ENCODE measurements at places on chromosomes 2 and 18. TPM values are rescaled to one million over a fixed set of nuclear protein-coding genes. Genes with fewer than 3 reads are reported as not detected.

DNA sequence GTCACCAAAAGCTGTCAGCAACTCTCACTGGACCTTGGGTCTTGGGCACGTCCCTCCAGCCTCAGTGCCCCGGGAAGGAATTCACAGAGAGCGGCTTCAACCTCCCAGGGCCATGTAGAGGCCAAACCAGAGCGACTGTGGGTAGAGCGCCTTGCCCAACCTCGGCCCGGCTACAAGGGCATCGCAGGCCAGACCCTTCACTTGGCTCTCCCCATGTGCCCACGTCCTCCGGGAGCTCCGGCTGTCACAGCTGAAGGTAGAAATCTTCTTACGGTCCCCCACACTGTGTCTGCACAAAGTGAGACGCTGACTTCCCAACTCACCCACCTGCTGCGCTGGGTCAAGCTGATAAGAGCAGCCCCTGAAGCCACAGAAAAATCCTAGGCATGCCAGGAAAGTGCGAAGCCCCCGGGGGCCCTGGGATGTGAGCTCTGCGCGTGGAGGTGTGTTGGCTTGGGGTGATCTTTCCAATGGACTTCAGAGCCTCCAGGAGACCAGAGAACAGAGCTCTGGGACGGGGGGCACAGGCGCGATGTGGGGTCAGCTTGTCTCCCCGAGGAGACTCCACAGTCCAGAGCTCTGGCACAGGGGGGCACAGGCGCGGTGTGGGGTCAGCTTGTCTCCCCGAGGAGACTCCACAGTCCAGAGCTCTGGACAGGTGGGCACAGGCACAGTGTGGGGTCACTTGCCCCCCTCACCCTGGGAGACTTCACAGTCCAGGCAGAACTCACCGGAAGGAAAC lies 105.5 kb downstream of the RTP5 start:
- H3K4me3 ChIP-seq = no peak overlapping the region
- peaks cover 29% of the 10 kb centered on the region for H3K4me1 ChIP-seq
- no peaks in the 10 kb centered on the region for H3K27me3 ChIP-seq
- peaks cover 46% of the 10 kb centered on the region for H3K36me3 ChIP-seq

DNA sequence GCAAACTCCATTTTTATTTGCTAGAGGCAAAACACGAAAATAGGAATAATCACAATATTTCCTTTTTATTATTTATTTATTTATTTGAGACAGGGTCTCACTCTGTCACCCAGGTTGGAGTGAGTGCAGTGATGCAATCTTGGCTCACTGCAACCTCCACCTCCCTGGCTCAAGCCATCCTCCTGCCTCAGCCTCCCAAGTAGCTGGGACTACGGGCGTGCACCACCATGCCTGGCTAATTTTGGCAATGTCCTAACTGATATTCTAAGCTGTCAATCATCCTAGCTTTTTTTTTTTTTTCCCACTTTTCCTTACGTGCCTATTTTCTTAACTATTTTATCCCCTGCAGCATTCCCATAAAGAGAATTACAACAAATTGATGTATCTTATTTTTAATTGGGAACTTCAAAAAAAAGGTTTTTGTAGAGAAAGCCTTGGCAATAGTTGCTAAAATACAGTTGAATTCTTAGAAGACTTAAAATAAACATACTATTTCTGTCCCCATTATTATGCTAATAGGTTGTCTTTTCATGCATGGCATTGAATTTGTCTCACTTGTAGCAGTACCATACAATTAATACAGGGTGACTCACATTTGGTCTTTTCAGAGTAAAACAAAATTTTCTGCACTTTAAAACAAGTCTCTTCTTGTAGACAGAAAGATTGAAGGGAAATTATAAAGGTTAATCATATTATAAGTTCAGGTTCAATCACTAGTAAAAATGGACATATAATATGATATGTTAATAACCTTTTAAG lies 153.5 kb downstream of the SLC39A10 start:
- no peak overlapping the region for H3K4me3 ChIP-seq
- no peak overlapping the region for H3K27ac ChIP-seq
- no peaks in the 10 kb centered on the region for H3K27me3 ChIP-seq
- DNase-seq = no peak
- no peaks in the 10 kb centered on the region for H3K4me1 ChIP-seq
- H3K36me3 ChIP-seq = no peaks in the 10 kb centered on the region

DNA sequence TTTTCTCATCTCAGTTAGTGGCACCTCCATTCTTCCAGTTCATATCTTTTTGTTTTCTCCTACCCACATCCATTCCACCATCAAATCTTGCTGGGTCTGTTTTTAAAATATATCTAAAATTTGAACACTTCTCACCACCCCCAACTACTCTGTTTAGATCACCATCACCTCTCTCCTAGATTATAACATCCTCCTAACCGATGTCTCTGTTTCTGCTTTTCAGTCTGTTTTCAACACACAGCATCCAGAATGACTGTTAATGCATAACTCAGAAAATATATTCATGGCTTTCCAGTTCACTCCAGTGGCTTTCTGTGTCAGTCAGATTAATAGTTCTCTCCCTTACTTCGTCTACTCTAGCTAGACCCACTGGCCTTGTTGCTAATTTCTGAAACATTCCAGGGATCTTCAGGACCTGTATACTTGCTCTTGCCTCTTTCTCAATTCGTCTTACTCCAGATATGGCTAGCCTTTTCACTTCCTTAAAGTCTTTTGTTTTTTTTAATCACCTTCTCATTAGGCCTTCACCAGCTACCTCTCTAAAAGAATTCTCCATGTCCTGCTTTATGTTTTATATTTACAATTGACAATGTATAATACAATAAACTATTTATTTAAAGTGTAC lies 105.3 kb downstream of the COMMD1 start:
- H3K4me3 ChIP-seq = no peak overlapping the region
- no peak for DNase-seq
- peak overlapping the region; percentile 31 for H3K27ac ChIP-seq
- peaks cover 6% of the 10 kb centered on the region for H3K36me3 ChIP-seq

DNA sequence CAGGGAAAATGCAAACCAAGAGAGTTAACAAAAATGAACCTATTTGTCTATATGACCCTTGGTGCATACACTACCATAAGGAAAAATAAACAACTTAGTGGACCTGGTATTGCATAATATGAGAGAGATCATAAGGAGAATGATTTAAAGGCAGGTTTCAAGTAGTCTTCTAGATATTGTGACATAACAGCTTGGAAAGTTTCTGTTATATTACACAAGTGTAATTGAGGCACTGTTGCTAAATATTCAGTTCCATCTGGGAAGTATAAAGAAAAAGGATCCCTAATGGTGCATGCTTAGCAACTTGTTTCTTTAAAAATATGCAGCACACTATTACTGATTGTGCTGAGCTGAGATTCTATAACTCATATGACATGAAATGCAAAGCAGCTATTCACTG lies 252.2 kb upstream of the SPHKAP start:
- H3K27ac ChIP-seq = no peak overlapping the region
- H3K4me1 ChIP-seq = no peaks in the 10 kb centered on the region
- DNase-seq = no peak

GRCh38 chr2:44941551-44942234 lies at the start of gene SIX3:
Gene SIX3 (plus strand): TSS chr2:44941702. CDS start chr2:44942105, 403 bp downstream.
- H3K27me3 ChIP-seq = peaks cover 96% of the 10 kb centered on the region
- DNase-seq = peak; percentile 64
- H3K36me3 ChIP-seq = peaks cover 13% of the 10 kb centered on the region
- H3K27ac ChIP-seq = peak within 1 kb of the TSS; percentile 95

DNA sequence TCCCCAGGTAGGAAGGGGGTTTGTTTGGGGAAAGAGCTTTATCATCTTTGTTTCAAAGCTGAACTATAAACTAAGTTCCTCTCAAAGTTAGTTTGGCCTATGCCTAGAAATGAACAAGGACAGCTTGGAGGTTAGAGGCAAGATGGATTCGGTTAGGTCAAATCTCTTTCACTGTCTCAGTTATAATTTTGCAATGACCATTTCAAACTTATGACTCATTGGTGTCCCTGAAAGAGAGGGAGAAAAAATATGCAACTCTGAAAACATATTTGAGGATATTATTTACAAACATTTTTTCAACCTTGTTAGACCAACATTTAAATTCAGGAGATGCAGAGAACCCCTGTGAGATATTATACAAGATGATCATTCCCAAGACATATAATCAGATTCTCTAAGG lies 95.7 kb downstream of the EFEMP1 start:
- DNase-seq = no peak
- no peaks in the 10 kb centered on the region for H3K36me3 ChIP-seq
- no peaks in the 10 kb centered on the region for H3K4me1 ChIP-seq

The IRS1 gene
- polyA plus RNA-seq = 0.43 TPM

DNA sequence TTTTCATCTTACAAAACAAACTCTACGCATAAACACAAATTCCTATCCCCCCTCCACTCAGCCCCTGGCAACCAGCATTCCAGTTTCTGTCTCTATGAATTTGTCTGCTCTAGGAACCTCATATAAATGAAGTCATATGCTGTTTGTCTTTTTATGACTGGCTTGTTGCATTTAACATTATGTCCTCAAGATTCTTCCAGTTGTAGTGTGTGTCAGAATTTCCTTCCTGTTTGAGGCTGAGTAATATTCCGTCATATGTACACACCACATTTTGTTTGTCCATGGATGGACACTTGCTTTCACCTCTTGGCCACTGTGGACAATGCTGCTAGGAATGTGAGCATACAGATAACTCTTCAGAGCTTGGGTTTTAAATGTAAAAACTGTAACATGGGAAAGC lies 272.1 kb downstream of the GBX2 start:
- no peak overlapping the region for H3K4me3 ChIP-seq
- H3K36me3 ChIP-seq = no peaks in the 10 kb centered on the region
- no peak overlapping the region for H3K27ac ChIP-seq
- no peaks in the 10 kb centered on the region for H3K4me1 ChIP-seq
- H3K27me3 ChIP-seq = no peaks in the 10 kb centered on the region

- no peak overlapping the region for H3K27ac ChIP-seq
- H3K27me3 ChIP-seq = peaks cover 16% of the 10 kb centered on the region
- no peak for DNase-seq
- H3K36me3 ChIP-seq = no peaks in the 10 kb centered on the region
- H3K4me1 ChIP-seq = no peaks in the 10 kb centered on the region
Observed at GRCh38 chr2:9074930-9075329, 71.4 kb upstream of the MBOAT2 start.

The RAX gene
- polyA plus RNA-seq = not detected

- no peaks in the 10 kb centered on the region for H3K36me3 ChIP-seq
- H3K27me3 ChIP-seq = no peaks in the 10 kb centered on the region
- H3K4me3 ChIP-seq = no peak overlapping the region
- H3K27ac ChIP-seq = no peak overlapping the region
- no peaks in the 10 kb centered on the region for H3K4me1 ChIP-seq
Observed at GRCh38 chr2:159201360-159202063, 85.0 kb downstream of the WDSUB1 start.

DNA sequence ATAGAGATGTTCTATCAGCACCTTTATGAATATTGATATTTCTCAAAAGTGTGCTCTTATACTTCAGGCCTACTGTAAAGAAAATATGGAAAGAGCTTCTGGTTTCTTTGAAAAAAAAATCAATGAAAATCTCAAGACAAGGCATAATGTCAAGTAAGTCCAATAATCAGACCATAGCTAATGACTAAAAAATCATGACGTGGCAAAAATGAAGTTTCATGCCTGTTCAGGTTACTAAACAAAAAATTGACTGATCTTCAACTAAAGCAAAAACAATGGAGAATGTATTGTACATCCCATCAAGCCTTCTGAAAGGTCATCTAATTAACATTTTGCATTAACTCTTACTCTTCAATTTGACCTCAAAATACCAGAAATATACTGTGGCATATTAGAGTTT lies 824.4 kb downstream of the EPHA4 start:
- H3K36me3 ChIP-seq = no peaks in the 10 kb centered on the region
- no peak overlapping the region for H3K4me3 ChIP-seq
- DNase-seq = no peak
- H3K27ac ChIP-seq = no peak overlapping the region
- H3K4me1 ChIP-seq = no peaks in the 10 kb centered on the region
- no peaks in the 10 kb centered on the region for H3K27me3 ChIP-seq

Measured in naive B cell (primary cell).